Cardiac muscle cell (in vitro differentiated cells and primary cell): ENCODE measurements at places on chromosomes 6 and 20. TPM values are rescaled to one million over a fixed set of nuclear protein-coding genes. Genes with fewer than 3 reads are reported as not detected.
A peak's percentile ranks its signal among the peaks of the same experiment; 100 is the strongest.

TMEM14A gene
- total RNA-seq: 10.7 and 12.2 TPM in 2 replicates

DNA sequence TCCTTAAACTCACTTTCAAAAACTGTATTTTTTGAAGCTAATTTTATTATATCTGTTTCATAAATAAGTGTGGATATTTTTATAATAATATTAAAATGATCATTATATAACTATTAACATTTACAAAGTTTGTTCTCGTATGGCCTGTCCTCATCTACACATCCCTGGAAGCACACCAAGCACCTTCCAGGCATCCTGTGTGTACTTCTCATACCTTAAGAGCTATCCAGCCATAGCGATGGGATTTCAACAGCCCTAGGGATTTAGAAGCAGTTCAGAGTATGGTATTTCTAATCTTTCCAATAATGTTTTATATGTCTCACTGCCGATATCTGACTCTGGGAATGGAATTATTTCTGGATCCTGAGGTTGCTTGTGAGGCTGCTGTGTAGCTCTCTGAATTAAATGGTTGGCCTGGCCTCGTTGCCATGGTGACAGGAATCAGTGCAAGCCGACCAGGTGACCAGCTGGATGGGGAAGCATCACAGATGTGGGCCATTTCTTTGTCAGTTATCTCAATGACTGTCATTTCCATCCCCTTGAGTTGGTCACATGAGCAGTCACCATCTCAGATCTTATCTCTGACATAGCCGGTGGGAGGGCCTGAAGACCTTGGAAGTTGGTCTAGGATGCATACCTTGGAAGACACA lies 265.2 kb upstream of the RIN2 start:
- no peak for DNase-seq

SLC22A2 gene
- 0.18 TPM in 1 of 2 replicates, not detected in the other for total RNA-seq

DXO gene
- 36.7 and 44.9 TPM in 2 replicates for total RNA-seq

- peak; percentile 37 for DNase-seq
These were observed 19.6 kb downstream of the ANGPT4 start for GRCh38 chr20:896501-897025.
